AG04450 (cell line): ENCODE measurements at places on chromosomes 5 and 9. TPM values are rescaled to one million over a fixed set of nuclear protein-coding genes. Genes with fewer than 3 reads are reported as not detected.

Gene BNC2
- 46.8 and 49.0 TPM in 2 replicates for polyA plus RNA-seq

Gene MEF2C
- 2.0 and 3.9 TPM in 2 replicates for polyA plus RNA-seq

Gene STKLD1
- polyA plus RNA-seq: 0.95 and 1.4 TPM in 2 replicates

Gene CD14
- 0.29 and 0.71 TPM in 2 replicates for polyA plus RNA-seq

- peak; percentile 70 for DNase-seq
Measured at GRCh38 chr5:127011153-127011552, 19.2 kb downstream of the MARCHF3 start.
